Stimulated activated CD4-positive, alpha-beta T cell treated with anti-CD3 and anti-CD28 coated beads, Interleukin-2, amount 100 ng/mL, for 48 hours (primary cell): ENCODE measurements at places on chromosomes 7 and 10.
A peak's percentile ranks its signal among the peaks of the same experiment; 100 is the strongest.

GRCh38 chr10:19518632-19519031 is 297.6 kb upstream of the PLXDC2 start:
- no peak for DNase-seq

GRCh38 chr7:134875867-134876266 is 96.4 kb downstream of the CALD1 start:
- DNase-seq, result no peak

GRCh38 chr10:129877773-129878371 is 86.2 kb downstream of the EBF3 start:
- DNase-seq, result peak; percentile 42

- no peak for DNase-seq
Measured at GRCh38 chr10:96814264-96814663, 17.8 kb upstream of the LCOR start.

- DNase-seq, result no peak
Measured at GRCh38 chr7:139570119-139570518, 46.6 kb downstream of the CLEC2L start.

DNA sequence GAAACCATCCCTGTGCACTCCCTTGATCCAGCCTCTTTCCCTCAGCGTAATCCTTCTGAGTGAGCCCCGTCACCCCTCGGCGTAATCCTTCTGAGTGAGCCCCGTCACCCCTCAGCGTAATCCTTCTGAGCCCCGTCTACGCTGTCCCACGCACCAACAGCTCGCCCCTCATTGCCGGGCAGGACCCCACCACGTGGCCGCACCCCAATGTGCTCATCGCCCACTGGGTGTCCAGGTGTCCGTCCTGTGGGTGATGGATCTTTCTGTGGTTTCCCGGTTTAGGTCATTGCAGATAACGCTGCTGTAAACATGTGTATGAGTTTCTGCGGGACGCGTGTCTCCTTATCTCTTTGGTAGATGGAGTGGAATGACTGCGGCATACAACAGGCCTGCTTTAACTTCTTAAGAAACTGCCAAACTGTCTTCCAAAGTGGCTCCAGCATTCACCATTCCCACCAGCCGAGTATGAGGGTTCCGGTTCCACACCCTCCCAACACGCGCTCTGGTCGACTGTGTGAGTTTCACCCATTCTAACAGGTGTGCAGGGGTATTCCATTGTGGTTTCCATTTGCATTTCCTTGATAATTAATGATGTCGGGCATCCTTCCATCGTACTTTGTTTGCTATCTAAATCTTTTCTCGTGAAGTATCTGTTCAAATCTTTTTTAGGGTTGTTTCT is 42.1 kb upstream of the NKX6-2 start:
- no peak for DNase-seq

GRCh38 chr10:88237896-88238614 is 345.1 kb downstream of the RNLS start:
- DNase-seq, result no peak

DNA sequence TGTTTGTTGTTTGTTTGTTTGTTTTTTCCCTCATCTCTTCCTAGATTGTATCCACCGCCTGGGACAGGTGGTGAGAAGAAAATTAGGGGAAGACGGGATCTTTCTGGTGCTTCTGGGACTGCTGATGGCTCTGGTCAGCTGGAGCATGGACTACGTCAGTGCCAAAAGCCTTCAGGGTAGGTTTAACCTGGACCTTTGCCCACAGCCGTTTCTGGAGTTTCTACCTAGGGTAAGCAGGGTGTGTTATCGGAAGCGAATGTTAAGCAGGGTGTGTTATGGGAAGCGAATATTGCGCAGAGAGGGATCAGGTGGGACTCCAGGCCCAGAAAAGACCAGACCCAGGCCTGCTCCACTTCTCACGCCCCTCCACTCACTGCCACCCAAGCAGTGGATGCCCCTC is 4.7 kb downstream of the CLCN1 start:
- DNase-seq, result no peak

DNA sequence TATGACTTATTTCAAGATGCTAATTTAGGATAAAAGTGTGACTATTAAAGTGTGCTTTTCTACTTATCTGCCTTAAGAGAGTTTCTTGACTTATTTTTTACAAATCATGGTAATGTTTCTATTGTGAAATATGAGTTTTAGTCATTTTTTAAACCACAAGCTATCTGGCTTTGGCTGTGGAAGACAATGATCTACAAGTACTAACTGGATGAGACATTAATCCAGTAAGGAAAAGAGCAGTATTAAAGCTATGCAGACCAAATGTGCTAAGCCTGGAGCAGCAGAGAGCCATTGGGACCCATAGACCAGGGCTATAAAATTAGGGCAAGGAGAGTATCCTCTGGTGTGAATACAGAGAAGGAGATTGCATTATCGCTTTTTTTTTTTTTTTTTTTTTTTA is 92.4 kb downstream of the SEMA3A start:
- DNase-seq, result no peak

DNA sequence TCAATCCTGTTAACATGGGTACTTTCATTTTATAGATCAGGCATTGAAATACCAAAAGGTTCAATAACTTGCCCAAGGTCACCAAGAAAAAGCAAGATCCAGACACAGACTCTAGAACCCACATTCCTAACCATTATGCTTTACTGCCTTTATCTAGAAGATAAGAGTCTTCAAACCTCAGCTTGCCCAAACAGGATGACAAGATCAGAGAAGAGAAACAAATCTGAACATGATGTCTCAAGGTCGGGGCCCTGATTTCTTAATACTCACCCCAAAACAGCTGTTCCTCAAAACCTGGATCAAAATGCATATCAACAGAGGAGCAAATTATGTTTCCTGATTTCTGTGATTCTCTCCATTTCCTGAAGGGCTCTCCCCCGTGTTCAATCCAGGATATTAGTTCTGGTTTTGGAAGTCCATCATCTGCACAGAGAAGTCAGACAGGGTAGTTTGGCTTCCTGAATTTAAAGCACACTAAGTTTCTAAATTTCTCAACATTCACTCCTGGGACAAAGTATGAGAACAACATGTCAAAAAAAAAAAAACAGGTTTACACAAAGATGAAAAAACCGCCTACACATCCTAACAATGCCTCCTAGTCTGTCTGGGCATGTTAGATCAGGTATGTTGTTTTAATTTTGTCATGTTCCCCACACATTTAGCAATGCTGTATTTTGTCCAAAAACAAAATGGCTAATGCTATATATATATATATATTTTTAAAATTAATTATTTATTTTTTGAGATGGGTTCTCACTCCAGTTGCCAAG is 16.2 kb downstream of the ZNF786 start:
- no peak for DNase-seq

DNA sequence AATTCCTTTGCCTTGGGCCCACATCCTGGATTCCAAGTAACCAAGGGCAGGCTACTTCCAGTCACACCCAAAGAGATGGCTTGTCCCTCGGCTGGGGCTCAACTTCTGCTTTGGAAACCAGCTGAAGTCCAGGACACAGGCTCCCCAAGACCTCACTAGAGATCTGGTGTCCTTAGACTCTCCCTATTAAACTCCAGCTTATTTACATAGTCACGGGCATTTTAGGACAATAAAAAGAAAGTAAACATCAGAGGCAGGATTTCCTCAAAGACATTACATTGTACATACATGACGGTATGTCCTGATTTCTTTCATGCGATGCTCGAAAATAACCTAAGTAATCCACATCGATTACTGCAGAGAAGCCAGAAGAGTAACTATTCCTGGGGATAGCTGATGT is 461.5 kb upstream of the C7orf33 start:
- DNase-seq, result no peak

GRCh38 chr7:216360-217300 is 24.3 kb downstream of the FAM20C start:
- no peak for DNase-seq

DNA sequence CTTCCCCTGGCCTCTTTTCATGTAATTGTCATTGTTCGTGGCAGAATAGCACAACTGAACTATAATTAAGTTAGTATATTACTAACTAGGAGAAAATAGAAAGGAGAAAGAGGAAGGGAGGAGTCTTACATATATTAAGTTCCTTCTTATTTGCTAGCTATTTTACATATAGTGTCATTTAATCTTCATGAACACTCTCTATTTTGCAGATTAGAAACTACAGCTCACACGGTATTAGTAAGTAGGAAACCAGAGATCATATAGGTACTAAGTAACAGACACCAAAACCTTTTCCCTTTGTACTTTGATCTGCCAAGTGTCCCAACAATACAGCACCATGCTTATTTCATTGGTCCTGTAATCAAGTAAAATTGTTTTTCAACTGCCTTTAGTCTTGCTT is 202.4 kb upstream of the HPS1 start:
- DNase-seq, result no peak

DNA sequence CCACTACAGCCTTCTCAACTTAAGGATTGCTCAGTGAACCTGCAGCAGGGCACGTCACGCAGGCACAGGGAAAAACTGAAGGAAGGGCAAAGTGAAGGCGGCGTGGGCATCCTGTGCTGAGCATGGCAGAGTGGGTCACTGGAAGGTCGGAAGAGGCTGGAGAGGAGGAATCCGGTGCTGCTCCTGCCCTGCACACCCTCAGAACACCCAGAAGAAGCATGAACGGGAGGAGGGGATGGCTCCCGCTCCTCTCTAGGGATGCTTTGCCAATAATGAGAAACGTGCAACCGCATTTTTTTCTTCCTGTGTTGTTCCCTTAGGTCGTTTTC is 175.1 kb downstream of the TNS3 start:
- no peak for DNase-seq

- no peak for DNase-seq
Measured at GRCh38 chr10:90451283-90451682, 406.6 kb downstream of the HTR7 start.

GRCh38 chr10:21230219-21230618 is 295.3 kb downstream of the SKIDA1 start:
- no peak for DNase-seq

- DNase-seq, result no peak
Measured at GRCh38 chr10:27687326-27687725, 58.3 kb downstream of the MKX start.

DNA sequence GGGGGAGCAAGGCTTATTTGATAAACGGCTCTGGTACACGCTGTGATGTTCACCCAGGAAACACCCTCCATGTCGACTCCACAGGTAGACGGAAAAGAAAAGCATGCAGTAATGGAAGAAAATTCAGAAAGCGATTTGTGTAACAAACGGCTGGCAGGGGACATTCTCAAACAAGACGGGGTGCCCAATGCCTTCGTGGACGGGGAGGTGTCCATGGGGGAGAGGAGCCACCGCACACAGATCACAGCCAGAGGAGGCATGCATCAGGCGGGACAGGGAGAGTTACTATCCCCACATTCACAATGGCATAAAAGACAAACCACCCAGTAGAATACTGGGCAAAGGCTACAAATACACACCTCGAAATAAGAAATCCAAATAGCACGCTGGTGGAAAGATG is 20.1 kb downstream of the CNPY1 start:
- DNase-seq, result no peak

DNA sequence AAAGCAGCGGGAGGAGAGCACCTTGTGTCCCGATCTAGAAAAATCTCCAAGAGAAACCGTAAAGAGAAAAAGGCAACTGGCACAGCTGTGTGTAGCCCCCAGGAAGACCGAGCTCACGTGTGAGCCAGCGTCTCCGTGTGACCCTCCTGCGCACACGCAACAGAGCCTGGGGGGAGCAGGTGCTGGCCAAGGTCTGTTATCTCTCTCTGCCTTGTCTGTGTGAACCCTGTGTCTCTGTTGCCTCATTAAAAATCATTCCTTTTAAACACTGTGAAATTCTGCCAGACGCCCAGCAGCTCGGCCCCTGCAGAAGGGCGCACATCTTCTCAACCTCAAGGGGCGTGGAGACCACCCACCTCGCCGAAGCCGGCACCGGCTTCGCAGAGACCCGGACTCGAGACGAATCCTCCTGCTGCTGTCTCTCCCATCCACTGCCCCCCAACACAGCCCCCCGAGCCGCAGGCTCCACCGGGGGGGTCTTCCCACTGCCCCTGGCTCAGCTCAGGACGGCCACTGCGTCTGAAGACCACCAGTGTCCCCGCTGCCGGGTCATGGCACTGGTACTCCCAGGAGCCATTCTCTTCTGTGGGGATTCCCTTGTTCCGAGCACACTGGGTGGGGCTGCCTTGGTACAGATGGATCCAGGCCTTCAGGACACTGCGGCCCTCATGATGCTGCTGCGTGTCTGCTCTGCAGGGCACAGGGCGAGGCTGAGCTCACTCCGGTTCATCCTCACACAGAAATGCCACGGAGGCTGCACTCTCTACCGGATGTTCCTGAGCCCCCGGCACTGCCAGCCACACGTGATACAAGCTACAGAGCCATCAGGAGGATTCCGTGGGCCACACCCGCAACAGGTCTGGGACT is 94.3 kb upstream of the DNAAF5 start:
- no peak for DNase-seq

DNA sequence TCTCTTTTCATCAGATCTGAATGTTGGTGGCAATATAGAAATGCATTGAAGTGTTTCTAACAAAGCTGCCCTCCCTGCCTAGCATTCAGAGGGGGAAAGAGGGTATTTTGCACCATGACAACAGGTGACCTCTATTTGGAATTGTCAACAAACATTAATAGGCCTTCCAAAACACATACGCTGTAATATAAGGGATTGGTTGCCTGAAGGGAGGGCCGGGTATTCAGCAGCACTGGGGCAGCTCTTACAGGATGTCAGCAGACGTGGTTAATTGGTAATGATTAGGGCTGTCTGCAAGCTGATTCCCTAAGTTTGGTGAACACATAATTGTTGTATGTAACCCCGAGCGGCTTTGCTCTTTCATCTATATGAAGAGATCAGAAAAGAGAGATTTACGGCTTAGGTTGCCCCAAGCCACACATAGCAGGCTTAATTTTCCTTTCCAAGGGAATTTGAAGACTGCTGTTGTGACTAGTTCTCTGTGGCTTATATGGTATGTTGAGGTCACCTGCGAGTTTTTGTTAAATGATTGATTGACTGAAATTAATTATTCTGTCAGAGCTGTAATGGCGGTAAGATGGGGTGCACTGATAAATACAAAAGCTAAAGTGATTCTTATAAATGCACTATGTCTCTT is 759.3 kb downstream of the LRMDA start:
- no peak for DNase-seq

DNA sequence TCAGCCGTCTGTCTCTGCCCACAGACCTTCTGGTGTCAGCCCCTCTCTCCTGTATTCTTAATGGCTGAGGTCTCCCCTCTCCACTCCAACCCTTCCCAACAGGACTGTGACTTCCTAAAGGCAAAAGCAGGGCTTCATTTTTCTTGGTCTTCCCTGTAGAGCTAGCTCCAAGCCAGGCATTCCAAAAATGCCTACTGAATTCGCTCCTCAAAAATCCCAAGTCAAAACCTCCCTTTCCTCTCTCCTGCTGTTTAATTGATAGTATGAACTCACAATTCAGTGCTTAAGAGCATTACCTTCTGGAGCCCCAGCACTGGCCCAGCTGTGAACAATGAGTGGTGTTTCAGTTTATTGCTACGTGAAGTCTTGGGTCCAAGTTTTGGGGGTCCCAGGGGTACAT is 628.4 kb downstream of the PARD3 start:
- DNase-seq, result no peak

- DNase-seq, result no peak
Measured at GRCh38 chr7:2033586-2034135, 199.1 kb downstream of the MAD1L1 start.
